Ecto neural progenitor cell (in vitro differentiated cells): ENCODE measurements at places on chromosomes 7 and 10.

- DNase-seq: peak; percentile 42
Measured at GRCh38 chr10:48459270-48460150, 145.4 kb downstream of the ARHGAP22 start.

GRCh38 chr7:8719102-8719501 is 285.7 kb downstream of the NXPH1 start:
- no peak for DNase-seq

- no peak for DNase-seq
Measured at GRCh38 chr7:1174881-1175596, 15.0 kb upstream of the ZFAND2A start.

DNA sequence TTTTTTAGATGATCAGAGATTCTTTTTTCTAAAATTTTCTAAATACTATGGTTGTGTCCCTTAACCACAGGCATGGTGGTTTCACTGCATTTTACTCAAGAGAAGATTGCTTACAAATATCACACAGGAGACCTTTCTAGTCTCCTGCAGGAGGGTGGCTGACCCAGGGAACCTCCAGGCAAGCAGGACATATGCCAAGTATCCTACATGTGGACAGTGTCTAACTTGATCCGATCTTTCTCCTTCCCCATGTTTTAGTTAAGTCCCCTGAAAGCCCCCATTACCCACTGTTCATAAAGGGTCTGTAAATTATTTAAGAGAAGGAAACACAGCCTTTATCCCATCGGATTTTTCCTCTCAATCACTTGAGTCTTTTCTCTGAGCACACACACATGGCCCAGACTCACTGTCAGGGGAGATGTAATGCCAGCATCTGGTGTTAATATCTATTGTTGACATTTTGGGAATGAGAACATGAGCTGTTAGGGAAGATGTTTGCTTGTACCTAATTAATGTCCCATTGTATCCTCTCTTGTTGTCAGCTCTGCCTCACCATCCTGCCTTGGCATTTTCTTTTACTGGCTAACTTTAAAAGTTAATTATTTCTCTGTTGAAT is 755.2 kb downstream of the AUTS2 start:
- no peak for DNase-seq

- DNase-seq: no peak
Measured at GRCh38 chr10:5400468-5401240, 4.0 kb downstream of the TUBAL3 start.

GRCh38 chr7:85025312-85025756 is 161.5 kb downstream of the SEMA3D start:
- no peak for DNase-seq

DNA sequence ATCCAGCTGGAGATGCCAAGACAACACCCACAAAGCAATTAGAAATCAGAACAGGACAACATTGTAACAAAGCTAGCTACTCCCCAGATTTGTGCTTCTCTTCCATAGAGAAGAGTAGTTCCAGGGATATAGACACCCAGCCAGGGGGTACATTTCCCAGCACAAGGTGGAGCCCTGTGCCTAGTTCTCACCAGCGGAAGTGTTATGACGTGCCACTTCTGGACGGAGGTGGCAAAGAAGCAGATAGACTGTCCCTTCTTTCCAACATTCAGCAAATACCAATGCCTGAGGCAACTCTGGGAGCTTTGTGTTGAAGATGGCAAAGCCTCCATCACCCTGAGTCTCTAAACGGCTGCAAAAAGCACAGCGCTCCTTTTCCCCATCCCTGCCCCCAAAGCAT is 23.4 kb upstream of the GSAP start:
- DNase-seq: no peak

DNA sequence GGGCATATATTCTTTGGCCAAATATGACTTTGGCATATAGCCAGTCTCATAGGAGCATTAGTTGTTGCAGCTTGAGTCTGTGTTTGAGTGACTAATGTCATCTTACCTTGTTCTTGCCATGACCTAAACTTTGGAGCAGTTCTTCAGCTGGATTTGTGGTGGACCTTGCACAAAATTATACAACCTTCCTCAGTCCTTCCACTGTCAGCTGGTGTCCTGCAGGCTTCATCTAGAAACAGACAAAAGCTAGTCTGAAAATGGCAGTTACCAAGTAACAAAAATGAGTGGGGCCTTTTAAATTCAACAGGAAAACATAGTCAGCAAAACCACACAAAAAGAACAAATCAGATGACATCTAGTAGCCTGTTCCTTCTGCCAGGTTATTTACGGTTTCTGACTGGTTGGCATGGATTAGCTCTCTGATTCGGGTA is 59.5 kb upstream of the HECTD2 start:
- DNase-seq: no peak

DNA sequence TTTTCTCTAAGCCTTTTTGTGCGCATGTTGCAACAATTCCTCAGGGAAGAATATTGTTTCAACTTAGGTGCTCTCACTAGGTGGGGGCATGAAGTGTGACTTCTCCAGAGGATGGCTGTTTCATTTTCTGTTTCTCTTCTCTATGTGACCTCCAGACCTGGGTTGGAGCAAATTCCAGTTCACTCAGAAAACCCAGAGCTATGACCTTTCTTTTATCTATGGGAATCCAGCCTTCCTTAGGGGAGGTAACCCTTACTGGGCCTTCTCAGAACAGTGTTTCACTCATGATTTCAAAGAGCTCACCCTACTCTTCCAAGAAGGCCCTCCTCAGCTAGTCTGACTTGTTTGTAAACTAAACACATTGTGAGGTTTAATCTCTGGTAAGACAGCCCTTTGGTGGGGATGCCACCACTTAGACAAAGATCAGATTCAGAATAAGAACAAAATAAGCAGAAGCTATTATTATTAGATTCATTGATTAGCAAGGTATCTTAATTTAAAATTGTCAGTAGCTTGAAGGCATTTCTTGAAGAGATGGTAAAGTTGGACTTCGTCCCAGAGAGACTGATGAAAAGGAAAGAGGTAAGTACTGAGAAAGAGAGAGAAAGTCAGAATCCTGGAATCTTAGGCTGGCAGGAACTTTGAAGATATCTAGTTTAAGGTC is 16.6 kb upstream of the TAS2R60 start:
- DNase-seq: no peak

- no peak for DNase-seq
Measured at GRCh38 chr10:59227136-59227673, 50.8 kb downstream of the PHYHIPL start.

DNA sequence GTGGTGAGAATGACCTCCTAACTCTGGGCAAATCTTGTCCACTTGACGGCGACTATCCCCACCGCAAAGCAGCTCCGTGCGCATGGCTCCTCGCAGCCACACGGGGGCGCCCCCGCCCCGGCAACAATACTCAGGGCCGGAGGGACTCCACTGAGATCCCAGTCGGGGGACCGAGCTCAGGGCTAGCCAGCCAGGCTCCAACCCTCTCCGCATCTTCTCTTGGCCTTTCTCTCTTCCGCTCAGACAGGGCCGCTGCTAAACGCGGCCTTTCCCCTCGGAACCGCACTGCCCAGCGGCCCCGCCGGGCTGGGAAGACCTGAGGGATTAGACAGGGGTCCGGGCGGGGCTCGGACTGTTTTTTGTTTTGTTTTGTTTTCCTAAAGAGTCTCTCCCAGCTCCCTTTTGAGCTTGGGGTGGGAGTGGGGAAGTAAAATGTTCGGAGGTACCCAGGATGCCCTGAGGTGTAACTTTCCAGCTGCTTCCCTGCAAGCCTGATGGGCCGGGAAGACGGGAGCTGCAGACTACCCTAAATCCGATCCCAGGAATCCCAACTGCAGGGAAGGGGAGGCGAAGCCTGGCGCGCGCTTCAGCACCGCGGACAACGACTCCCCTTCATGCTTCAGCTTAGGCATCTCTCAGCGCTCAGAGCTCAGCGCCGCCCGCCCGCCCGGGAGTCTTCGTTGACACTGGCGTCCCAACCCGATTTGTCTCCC is 2.7 kb downstream of the KCNIP2 start:
- peak; percentile 92 for DNase-seq

GRCh38 chr7:81498176-81498575 is 271.7 kb downstream of the HGF start:
- DNase-seq: no peak

- no peak for DNase-seq
Measured at GRCh38 chr7:44572771-44573170, 937 bp downstream of the DDX56 start.

- DNase-seq: no peak
Measured at GRCh38 chr10:9535744-9536143, 1481.3 kb downstream of the GATA3 start.

GRCh38 chr7:148872188-148872587 is 11.9 kb downstream of the EZH2 start:
- no peak for DNase-seq

DNA sequence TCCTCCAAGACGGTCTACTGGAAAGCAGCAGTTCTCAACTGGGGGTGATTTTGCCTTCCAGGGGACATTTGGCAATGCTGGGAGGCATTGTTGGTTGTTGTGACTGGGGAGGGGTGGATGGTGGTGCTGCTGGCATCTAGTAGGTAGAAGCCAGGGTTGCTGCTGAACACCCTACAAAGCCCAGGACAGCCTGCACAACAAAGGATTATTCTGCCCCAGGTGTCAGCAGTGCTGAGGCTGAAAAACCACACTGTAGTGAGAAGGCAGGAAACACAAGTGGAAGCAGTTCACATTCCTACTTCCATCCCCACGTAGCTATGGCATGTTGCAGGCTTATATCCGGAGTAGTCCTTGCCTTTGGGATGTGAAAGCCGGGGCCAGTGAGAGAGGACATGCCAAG is 86.9 kb downstream of the AOAH start:
- DNase-seq: no peak

GRCh38 chr7:137418841-137419240 is 75.3 kb upstream of the PTN start:
- no peak for DNase-seq

GRCh38 chr10:78690354-78691111 is 378.2 kb upstream of the ZMIZ1 start:
- DNase-seq: no peak

GRCh38 chr10:27020243-27020642 is 80.1 kb downstream of the ANKRD26 start:
- DNase-seq: no peak

- no peak for DNase-seq
Measured at GRCh38 chr7:92325173-92325572, 79.4 kb downstream of the ANKIB1 start.

- DNase-seq: no peak
Measured at GRCh38 chr10:76301211-76301610, 869.8 kb downstream of the LRMDA start.

DNA sequence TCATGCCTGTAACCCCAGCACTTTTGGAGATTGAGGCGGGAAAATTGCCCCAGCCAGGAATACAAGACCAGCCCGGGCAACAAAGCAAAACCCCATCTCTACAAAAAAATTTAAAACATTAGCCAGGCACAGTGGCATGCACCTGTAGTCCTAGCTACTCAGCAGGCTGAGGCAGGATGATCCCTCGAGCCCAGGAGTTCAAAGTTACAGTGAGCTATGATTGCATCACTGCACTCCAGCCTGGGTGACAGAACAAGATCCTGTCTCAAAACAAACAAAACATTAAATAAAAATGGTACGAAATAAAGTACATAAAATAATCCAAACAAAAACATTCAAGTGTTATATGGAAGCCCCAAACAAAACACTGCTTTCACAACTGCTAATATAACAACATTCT is 125.0 kb downstream of the SNX13 start:
- no peak for DNase-seq

DNA sequence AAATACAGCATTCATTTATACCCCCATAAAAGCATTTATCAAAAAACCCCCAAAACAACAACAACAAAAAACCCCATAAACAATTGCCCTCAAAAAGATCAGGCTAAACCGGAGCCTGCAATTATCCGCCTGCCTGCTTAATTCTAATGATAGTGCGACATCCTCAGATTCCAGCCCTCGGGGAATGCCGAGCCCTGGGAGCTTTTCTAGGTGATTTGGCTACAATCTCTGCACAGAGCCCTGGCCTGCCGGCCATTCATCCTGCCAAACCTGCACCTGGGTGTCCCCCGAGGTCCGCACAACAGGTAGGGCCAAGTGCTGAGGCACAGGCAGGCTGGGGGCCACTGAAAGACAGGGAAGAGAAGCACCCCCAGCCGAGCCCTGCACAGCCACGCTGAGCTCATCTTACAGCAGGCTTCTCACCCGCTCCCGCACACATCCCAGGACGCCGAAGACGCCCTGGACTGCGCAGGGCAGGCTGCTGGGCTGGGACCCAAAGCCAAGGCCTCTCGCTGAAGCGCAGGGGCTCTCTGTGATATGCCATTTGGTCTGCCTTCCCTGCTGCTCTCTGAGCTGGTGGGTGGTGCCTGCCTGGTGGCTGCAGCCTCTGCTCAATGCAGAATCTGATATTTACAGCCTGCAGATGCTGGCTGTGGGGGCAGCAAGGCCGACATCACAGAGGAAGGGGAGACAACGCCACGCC is 57.5 kb downstream of the CAMK2B start:
- no peak for DNase-seq

- DNase-seq: no peak
Measured at GRCh38 chr7:78345979-78346378, 547.4 kb downstream of the PHTF2 start.

DNA sequence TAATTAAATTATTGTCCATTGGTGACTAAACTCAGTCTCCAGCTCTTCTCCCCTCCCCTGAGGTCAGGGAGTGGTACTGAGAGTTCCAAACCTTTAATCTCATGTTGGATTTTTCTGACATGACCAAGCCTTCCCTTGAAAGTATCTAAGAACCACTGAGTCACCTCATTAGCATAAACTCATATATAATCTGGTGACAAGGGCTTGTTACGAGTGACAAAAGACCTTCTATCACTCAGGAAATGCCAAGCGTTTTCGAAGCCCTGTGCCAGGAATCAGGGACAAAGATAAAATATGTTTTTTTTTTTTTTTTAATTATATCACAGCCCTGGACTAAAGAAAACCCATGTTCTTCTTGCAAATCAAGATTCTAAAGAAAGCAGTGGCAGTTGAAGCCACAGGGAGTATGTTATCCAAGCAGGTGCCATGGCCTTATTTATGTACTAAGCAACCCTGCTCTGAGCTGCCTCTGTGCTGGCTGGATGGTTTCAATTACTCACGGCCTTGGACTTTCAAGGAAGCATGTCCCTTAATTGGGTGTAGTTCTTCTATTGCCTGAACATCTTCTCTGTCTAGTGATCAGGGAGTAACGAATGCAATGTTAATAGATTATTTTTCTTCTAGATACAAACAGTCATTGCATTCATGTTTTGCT is 169.0 kb upstream of the PRKCQ start:
- DNase-seq: no peak
